ENCODE measurements at places on chromosomes 2 and 18.

- no peak for DNase-seq
Observed at GRCh38 chr2:218035463-218036100, 32.8 kb upstream of the TNS1 start.

GRCh38 chr2:145740302-145740701 is 1220.4 kb upstream of the ZEB2 start:
- DNase-seq = no peak

DNA sequence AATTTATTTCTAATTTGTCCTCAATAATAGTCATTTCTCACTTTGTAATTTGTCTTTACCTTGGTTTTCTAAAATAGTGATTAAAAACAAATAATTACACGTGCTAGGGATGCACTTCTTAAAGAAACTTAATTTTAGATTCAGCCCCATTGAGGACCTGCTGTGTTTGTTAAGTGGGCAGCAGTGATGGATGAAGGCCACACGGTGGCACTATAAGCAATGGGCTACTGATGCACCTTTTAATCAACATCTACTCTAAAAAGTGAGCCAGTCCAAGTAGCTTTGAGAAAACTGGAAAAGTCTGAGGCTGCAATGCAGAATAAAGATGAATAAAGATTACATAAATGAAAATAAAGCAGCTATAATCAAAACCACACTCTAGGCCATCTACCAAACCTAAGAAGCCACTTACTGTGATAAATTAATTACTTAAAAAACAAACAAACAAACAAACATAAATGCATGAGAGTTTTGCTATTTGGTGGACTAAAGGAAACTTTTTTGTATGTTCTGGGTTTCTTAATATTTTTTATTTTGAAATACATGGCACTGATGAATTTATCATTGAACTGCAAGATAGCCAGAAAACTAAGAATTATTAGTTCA is 89.3 kb downstream of the PDE11A start:
- no peak for DNase-seq

DNA sequence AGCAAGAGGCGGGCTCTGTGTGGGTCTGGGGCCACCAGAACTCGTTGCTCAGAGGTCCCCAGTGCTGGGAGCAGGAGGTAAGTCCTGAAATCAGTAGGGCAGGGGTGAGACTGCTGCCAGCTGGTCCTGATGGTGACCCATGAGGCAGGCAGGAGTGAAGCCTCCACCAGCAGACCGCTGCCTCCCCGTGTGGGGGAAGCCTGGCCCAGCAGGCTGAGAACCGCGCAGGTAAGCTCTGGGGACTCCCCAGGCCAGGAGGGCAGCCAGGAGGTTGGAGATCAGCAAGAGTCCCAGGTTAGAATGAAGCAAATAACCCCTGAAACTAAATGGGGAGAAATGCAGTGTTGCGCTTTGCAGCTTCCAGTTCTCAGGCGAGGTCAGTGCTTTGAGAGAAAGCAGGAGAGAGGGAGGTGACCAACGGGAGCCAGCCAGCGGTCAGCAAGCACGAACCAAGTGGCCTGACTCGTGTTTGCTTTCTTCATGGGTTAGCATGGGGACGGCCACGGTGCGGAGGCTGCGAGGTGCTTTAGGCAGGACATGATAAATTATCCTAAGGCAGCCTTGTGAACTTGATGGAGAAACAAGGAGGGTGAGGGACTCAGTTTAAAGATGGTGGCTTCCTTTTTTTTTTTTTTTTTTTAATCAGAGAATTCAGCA is 26.2 kb downstream of the INHBB start:
- no peak for DNase-seq

DNA sequence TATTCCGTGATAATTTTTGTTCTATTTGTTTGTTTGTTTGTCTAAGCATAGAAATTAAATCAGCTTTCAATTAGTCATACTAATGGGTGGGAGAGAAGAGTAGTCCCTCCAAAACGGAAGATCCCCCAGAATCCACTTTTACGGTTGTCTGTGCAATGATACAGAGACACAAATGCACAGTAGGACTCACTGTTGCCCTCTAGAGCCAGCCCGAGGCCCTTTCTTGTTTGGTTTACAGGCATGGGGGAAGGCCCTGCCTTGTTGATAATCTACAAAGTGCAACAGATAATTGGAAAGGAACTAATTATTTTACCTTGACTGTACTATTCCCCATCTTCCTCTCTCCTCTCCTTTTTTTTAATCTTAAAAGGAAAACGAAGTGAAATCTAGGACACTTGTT is 121.1 kb downstream of the ACOXL start:
- DNase-seq = no peak

DNA sequence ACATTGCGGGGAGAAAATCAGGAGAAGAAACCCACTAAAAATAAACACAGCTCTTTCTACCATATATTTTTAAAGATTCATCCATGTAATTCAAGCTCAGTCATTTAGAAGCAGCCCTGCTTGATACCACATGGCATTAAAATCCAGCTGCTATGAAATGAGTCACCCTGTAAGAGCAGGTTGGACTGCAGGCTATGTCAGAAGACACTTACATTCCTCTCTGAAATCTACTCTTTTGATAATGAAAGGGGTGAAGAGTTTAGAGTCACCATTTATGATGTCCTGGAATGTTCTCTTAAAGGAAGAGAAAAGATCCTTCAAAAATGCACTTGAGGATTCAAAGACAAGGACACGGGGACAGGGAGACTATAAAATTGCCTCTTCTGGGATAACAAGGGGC is 100.6 kb upstream of the APCDD1 start:
- DNase-seq = peak; percentile 50

DNA sequence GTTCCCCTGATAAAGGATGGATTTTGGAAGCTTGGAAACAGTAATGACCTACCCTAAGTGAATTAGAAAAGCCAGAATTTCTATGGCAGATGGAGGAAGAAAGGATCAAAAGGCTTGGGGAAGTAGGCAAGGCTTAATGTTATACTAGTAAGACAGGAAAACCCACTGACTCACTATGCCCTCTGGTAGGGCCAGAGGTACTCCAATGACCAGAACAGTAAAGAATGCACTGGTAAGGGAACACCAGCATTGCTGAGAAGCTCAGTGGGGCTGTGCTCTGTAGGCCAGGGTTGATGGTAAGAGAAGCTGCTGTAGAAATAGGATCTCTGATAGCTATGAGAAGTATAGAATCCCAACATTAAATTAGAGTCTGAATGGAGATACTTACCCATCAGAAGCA is 126.4 kb downstream of the GFPT1 start:
- no peak for DNase-seq

- no peak for DNase-seq
Observed at GRCh38 chr2:241139531-241140444, 9.5 kb downstream of the PASK start.

DNA sequence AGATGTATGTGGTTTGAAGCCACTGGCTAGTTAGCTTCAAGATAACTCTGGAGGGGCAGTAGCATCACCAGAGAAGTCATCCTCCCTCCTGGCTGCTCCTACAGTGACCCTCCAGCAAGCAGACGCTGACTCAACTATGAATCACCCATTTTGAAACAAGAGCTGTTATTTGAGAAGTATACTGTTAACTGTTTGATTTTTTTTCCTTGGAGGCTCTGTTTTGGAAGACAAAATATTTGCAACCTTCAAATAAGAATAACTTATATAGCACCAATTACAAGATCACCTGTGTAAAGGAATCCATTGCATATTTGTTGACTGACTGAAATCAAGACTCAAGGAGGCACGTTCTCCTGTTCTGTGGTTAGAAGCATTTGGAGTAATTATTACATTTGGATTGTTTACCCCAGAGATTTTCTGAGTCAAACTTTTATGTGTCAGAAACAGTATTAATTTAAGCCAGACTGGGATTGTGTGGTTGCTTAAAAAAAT is 313.8 kb downstream of the MTX2 start:
- DNase-seq = peak; percentile 79

DNA sequence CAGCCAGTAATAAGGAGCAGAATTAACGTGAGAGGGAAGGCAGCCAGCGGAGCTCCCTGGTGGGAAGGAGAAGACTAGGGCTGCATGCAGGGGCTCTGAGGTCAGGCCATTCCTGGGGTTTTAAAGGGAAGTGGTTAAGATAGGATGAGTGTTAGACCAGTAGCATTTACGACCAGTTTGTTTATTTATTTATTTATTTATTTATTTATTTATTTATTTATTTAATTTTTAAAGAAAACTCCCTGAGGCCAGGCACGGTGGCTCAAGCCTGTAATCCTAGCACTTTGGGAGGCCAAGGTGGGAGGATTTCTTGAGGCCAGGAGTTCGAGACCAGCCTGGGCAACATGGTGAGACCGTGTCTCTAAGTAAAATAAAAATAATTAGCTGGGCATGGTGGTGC is 152.8 kb downstream of the FHOD3 start:
- DNase-seq = no peak

GRCh38 chr2:183060571-183061231 is 17.8 kb upstream of the DUSP19 start:
- DNase-seq = no peak

DNA sequence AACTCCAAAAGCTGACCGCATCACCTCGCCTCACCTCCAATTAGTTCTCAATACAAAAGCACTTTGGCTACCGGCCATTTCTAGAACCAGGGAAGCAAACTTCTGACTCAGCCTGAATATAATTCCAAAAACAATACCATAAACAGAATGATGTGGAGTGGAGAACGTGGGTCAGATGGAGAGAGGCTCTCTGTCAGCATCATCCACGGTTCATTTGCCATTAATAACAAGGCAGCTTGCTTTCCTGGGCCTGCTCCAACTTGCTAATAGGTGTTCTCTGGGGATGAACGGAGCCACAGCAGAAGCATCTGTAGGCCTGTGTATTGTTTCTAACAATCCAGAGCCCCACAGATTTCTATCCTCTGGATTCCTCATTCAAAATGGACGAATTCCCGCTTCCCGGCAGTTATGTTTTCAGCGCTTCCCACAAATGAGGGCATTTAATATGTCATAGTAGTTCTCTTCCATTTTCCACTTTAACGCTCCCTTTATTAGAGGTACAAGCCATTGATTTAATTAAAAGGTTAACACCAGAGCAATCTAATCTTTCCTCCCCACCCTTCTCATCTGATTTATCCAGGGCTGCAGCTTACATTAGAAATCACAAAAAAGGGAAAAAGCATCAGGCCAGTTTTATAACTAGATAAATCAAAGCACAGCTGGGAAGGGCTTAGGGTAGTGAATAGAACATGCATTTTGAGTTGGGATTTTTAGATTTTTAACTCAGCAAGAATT is 23.2 kb upstream of the CNTNAP5 start:
- DNase-seq = no peak

GRCh38 chr2:11777066-11777782 is 30.8 kb downstream of the LPIN1 start:
- DNase-seq = no peak

GRCh38 chr2:240355962-240356361 is 79.5 kb upstream of the GPC1 start:
- DNase-seq = no peak

- no peak for DNase-seq
Observed at GRCh38 chr18:45752681-45753080, 28.7 kb downstream of the SLC14A1 start.

DNA sequence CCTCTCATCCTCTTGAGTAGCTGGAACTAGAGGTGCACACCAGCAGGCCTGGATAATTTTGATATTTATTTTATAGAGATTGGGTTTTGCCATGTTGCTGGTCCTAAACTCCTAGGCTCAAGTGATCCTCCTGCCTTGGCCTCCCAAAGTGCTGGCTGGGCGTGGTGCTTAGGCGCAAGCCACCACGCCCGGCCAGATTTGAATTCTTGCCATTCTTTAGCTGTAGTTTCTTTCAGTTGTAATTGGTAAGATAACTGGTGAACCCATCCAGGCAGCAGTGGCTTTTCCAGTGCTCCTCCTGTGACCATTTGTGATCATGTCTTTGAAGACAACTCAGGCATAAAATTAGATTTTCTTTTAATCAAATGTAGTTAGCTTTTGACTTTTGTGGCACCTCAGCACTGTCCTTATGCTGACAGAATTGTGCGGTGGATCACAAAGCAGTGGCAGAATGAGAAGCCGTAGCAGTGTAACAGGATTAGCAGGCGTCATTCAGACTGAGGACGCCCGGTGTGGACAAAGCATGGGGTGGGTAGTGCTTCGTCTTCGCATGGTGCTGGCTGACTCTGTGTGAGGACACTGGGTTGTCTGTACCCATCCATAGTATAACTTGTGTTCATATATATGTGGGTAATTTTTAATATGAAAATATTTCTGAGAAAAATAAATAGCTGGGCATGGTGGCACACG is 30.0 kb upstream of the TOGARAM2 start:
- no peak for DNase-seq

DNA sequence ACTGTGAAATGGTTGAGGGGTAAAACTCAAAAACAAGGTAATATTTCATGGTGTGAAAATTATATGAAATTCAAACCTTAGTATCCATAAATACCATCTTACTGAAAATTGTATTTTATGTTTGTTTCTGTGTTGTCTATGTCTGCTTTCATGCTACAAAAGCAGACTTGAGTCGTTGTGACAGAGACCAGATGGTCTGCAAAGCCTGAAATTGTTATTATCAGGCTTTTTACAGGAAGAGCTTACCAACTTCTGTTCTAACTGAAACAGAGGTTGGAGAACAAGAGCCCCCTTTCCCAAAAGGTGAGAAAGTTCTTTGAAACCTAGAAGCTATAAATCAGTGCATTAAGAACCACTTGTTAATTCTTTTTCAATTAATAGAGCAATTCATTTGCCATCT is 110.0 kb downstream of the COL4A4 start:
- no peak for DNase-seq

GRCh38 chr2:161436411-161436810 is 20.3 kb downstream of the TBR1 start:
- DNase-seq = peak; percentile 80

GRCh38 chr18:13464432-13465123 is 246.0 kb downstream of the LDLRAD4 start:
- no peak for DNase-seq

DNA sequence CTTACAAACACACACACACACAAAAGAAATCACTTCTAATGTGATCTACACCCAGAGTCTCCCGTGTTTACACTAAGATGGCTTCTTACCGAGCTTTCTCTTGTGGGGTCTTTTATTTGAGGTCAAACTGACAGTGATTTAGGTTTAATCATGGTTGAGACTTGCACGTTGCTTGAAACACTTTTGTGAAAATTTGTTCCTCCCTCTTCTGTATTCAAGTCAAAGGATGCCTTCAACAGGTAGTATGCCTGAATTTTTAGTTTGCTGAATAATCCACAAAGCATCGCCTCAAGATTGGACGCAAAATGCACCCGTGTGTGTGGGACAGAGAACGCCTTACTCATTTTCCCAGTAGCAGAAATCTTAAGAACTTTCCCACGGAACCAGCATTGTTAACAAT is 4.0 kb upstream of the ZNF516 start:
- DNase-seq = no peak

Data from AG09309 (cell line).